ENCODE measurements at places on chromosomes 5 and 9.

GRCh38 chr9:73719660-73720059 is 568.0 kb downstream of the ANXA1 start:
- DNase-seq: peak; percentile 39

DNA sequence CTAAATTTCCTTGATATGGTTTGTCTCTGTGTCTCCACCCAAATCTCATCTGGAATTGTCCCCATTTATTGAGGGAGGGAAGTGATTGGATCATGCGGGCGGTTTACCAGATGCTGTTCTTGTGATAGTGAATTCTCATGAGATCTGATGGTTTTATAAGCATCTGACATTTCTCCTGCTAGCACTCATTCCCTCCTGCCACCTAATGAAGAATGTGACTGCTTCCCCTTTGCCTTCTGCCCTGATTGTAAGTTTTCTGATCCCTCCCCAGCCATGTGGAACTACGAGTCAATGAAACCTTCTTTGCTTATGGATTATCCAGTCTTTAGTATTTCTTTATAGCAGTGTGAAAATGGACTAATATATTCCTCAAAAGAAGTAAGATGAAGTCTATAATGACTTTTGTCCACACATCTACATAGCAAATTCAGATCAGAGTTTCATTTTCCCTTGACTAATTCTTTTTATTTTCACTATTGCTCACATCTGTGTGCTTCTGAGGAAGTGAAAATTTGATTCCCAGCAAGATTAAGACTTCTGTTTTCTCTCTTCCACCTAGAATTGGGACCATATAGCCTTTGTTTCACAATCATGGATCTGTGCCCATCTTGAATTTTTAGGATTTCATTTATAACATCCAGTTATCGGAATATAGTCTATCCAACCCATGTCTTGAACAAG is 393.5 kb downstream of the DMAC1 start:
- no peak for DNase-seq

GRCh38 chr9:110443146-110443865 is 105.6 kb upstream of the TXNDC8 start:
- peak; percentile 81 for DNase-seq

DNA sequence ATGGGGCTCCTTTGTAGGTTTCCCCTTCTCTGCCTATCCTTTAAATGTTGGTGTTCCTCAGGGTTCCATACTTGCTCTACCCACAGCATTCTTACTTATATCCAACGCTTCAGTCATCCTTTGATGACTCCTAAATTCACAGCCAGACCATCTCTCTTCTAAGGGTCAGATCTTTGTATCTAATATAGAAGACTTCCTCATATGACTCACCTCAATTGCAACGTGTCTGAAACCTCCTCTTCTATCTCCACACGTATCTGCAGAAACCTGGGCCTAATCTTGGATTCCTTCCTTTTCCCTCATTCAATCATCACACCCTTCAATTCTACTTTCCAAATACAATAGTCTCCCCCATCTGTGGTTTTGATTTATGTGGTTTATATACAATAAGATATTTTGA is 68.3 kb downstream of the HMGCR start:
- DNase-seq: peak; percentile 27

DNA sequence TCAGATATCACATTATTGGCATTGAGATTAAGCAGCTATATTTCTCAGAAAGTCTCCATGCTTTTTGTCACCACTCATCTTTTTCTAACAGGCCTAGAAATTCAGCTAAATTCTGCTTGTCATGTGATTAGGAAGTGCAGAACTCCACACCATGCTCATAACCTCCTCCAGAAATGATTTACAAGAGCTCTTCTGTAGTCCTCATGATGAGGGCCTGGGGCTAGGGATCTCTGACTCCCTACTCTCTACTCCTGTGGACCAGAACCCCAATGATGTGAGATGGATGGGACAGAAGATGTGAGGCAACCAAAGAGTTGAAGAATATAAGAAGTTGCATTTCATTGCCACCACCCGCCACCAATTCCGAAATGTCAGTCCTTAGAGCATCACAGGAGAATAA is 16.5 kb upstream of the SIL1 start:
- DNase-seq: no peak

DNA sequence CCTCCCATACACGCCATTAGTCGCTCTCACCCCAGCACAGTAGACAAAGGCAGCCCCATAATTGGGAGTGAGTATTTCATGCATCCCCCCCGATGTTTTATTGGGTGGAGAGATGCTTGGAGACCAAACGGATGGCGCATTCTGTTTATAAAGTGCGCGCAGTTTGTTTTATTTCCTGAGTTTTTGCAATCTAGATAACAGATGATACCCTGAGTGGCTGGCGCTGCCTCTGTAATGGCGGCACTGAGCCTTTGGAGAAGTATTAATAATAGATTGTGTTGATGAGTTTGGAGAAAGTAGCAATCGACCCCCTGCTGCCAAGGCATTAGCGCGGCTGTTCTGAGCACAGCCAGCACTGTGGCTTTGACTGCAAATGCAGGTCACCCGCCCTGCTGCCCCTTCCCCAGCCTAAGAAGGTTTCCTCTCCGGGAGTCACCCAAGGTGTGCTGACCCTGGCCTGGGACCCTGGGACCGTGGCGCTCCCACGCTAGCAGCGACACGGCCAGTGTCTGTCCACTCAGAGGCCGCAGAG is 74.3 kb downstream of the LMX1B start:
- no peak for DNase-seq

- no peak for DNase-seq
These were observed 269.6 kb upstream of the KLF4 start for GRCh38 chr9:107759009-107759822.

GRCh38 chr5:56190497-56190896 is 42.6 kb downstream of the ANKRD55 start:
- peak; percentile 71 for DNase-seq

DNA sequence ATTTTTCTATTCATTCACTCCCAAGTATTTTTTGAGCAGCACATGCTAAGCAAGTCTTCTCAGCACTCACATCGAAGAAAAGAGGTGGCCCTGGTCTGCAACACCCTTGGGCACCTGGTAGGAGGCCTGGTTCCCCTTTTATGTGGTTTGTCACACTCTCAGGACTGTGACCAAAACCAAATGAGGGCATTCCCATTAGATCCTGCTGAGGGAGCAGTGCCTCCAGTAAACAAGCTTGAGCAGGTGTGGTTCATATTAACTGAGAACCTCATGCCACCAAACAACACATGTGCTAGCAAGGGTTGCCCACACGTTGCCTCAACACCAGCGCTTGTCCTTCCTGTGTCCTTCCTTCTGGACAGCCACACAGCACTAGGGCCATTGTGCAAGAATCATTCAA is 26.9 kb upstream of the SYK start:
- DNase-seq: no peak

DNA sequence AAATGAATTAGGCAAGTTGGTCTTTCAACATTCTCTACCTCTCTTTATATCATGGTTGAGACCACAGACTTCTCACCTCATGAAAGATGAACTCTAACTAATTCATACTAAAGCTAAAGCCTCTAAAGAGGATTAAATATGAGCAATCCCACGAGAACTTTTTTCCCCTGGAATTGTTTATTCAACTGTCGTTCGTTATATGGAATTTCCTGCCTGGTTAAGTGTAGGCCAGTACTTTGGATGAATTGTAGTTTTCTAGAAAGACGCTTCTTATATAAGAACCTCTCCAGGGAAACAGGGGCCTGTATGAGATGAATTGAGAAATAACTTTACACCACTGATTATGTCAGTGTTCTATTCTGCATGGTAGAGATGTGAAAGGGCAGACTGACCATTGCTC is 42.9 kb downstream of the PDCD1LG2 start:
- DNase-seq: peak; percentile 72

- no peak for DNase-seq
These were observed 16.1 kb downstream of the SV2C start for GRCh38 chr5:76099286-76099702.

GRCh38 chr5:78016863-78017529 is 240.9 kb upstream of the TBCA start:
- DNase-seq: no peak

GRCh38 chr5:146894753-146895521 is 16.4 kb upstream of the PPP2R2B start:
- DNase-seq: no peak

- DNase-seq: no peak
These were observed 176.5 kb downstream of the PDE4D start for GRCh38 chr5:59716966-59717500.

GRCh38 chr5:139100825-139101224 is 97.3 kb downstream of the SIL1 start:
- peak; percentile 77 for DNase-seq

- no peak for DNase-seq
These were observed 482.4 kb upstream of the SGCD start for GRCh38 chr5:155844542-155844941.

- peak; percentile 100 for DNase-seq
These were observed 478.2 kb upstream of the TNC start for GRCh38 chr9:115596021-115596745.

DNA sequence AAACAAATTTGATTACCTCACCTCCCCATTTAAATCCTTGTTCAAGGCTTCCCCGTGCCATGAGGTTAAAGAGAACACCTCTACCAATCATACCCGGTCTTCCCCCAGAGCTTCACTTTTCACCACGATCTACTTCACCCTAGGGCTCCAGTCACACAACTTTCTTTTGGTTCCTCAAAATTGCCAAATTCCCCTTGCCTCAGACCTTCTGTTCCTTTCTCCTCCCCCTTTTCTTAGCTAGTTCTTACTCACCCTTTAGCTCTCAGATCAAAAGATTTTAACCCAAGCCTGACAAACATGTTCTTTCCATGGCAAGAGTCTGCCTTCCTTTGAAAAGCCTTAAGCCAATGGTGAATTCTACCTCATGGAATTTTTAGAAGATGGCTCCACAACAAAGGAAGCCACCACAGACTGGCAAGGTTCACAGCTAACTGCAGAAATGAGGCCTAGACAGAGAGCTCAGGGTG is 56.7 kb downstream of the MAPKAP1 start:
- DNase-seq: peak; percentile 50

DNA sequence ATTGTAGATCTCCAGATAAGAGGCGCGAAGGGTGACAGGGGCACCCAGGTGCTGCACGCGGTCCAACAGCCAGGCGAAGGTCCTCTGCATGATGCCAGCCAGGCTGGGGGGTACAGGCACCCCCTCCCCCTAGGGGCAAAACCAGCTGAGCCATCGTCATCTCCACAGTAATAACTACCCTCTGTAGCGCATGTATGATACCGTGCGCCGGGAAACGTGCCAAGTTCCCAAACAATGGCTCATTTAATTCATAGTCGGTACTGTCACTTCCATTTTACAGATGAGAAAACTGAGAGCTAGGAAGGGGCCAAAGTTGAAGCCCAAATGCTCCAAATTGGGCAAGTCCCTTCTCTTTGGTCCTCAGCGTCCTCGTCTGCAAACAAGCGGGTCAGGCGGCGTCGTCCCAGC is 1.5 kb downstream of the KIF12 start:
- DNase-seq: no peak

DNA sequence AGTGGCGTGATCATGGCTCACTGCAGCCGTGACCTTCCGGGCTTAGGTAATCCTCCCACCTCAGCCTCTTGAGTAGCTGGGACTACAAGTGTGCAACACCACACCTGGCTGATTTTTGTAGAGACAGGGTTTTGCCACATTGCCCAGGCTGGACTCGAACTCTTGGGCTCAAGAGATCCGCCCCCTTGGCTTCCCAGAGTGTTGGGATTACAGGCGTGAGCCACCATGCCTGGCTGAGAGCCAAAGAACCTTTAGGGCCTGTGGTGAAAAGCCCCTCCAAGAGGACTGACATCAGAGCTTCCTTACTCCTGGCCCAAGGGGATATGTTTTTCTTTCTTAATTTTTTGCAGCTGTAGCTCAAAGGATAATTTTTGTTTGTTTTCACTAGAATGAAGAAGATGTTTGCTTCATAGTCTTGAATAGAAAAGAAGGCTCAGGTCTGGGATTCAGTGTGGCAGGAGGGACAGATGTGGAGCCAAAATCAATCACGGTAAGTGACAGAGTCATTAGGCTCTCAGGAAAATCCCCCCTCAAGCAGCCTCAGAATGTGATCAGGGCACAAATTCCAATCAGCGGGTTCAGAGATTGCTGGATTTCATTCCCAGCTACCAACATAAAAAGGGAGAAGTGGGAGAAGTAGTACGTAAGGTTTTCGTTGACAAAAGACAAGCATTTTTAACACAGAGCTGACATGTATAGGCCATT is 77.1 kb downstream of the GOLPH3 start:
- no peak for DNase-seq

DNA sequence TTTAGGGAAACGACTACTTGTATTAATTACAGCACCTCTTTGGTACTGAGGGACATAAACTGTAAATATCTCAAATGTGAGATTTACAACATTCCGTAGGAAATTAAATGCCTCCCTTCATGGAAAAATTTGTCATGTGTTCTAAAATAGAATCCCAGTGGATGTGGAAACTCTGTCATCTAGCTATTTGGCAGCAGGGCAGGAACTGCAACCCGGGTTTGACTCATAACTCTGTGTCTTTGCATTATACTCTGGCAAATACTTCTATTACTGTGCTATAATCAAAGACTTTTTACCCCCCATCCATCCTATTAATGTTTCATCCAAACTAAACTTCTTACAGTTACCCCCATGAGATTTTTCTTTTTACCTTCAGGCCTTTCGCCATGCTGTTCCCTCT is 6.6 kb downstream of the PLPPR1 start:
- no peak for DNase-seq

- DNase-seq: no peak
These were observed 91.5 kb downstream of the SMARCA2 start for GRCh38 chr9:2106666-2107065.

DNA sequence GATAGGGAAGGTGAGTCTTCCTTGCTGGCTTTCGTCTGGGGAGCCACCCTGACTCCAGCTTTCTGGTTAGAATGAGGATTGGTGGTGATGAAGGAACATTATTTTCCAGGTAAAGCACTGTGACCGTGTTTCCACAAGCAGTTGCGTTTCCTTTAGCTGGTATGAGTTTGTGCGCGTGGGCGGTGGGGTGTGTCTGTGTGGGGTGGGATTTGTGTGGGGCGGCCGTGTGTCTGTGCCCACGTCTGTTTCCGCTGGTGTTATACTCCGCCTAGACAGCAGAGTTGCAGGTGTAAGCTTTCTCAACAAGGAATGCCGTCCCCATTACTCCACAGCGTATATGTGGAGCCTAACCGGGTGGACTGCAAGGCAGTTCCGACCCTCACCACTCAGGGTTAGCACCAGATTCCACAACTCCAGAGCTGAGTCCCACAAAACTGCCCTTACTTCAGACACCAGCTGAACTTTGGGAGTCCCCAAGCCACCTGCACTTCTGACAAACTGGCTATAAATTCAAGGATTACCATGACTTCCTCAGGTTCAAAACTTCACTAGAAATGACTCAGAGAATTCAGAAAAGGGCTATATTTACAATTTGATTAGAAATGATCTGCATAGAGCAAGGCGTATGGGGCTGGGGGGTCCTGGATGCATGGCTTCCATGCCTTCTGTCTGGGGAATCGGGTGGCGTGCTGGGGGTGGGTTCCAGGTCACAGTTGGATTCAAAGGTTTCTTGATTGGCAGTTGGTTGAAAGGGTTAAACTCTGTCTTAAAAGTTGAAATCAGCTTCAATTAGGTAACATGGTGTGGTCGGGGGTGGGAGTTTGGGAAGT is 29.8 kb downstream of the PROP1 start:
- DNase-seq: no peak

DNA sequence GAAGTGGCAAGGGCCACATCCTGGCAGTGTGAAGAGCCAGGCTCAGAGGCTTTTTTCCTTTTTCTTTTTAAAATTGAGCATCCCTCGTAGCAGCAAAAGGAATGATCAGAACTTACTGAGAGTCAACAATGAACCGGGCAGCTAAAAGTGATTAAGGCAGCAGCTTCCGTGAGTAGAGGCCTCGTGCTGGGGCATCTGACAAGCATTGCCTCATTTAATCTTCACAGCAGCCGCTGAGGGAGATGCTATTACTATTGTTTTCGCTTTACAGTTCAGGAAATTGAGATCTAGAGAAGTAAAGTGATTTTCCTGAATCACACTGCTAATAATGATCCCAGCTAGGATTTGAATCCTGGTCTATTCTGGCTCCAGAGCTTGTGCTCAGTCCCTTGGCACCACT is 30.7 kb upstream of the PTGS1 start:
- no peak for DNase-seq

Data from choroid plexus epithelial cell (primary cell).